ENCODE measurements at places on chromosomes 2 and 18.

- DNase-seq = no peak
Observed at GRCh38 chr2:28640260-28640907, 111.2 kb upstream of the PPP1CB start.

DNA sequence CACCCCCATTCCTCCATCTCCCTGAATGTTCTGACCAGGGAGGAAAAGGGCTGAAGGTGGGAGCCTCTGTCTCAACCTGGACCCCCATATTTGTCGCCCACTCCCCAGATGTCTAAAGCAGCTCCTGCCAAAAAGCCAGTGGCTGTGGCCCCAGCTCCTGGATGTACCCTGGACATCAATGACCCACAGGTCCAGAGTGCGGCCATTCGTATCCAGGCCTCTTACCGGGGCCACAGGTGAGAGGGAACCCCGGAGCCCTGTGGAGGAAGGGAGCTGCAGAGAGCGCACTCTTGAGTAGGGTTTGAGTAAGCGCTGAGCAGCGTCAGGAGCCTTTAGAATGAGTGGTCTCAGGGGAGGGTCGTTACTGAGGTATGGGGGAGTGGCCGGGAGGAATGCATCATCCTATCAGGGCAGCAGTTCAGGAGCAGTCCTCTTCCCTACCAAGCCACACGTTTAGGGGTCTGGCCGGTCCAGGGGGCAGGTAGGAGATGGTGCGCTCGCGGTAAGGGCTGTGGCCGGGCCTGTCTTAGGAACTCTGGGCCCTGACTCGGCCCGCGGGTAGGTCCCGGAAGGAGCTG, 2.4 kb upstream of the GMPPA start:
- no peak for DNase-seq

GRCh38 chr18:58902961-58903360, 38.3 kb downstream of the ZNF532 start:
- DNase-seq = no peak

DNA sequence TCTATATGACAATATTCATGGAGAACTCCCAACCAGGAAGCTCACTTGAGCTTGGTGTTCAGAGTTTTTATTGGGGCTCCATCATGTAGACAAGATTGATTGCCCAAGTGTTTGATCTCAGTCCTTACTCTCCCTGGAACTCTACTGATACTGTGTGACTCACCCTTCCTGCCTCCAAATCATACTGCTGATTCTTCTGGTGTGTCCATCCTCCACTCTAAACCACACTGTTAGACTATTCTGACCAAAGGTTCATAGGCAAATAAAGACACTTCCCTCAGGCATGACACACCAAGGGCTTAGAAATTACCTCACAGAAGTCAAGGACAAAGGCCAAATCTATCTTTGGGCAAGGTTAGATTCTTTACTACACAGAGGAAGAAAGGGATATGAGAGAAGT, 107.9 kb upstream of the CDH20 start:
- DNase-seq = no peak

DNA sequence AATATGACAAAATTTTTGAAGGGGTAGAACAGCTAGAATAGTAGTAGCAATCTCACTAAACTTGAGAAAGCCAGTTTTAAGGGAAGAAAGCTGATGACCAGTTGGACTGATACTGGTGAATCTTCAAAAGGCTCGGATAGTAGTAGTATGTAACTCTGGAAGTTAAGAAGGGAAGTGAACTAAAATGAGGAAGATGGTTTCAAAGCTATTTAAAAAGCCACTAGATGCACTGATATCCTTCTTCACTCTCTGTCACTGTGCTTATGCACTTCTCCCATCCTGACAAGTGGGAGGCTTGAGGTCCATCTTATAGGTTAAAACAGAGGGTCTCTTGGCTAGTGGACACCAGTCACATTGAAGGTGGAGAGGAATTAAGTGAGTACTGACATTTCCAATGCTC, 141.1 kb downstream of the NCOA1 start:
- no peak for DNase-seq

Measured in D341Med (cell line).